ENCODE measurements at places on chromosomes 11 and 22.

DNA sequence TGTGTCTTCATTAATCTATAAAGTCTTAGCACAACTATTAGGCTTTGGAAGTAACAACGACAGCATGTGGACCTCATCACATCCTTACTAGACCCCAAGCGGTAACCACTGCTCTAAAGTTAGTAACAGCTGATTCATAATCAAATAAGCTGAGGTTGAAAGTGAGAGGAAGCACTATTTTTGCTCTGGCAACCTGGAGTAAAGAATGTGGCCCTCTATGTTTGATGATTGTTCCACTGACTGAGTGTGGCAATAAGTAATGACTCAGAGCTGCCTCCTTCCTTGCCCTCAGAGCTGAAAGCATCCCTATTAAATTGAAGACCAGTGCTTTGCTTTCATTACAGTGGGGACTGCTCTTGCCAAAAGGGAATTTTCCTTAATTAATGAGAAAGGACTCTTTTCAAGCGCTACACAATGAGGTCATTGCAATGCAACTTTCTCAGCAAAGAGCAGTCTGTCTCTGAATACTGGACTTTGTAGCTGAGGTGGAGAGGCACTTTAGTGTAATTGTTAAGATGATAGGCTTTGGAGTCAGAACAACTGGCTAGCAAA is 906.1 kb upstream of the RAG2 start:
- DNase-seq: peak; percentile 93

DNA sequence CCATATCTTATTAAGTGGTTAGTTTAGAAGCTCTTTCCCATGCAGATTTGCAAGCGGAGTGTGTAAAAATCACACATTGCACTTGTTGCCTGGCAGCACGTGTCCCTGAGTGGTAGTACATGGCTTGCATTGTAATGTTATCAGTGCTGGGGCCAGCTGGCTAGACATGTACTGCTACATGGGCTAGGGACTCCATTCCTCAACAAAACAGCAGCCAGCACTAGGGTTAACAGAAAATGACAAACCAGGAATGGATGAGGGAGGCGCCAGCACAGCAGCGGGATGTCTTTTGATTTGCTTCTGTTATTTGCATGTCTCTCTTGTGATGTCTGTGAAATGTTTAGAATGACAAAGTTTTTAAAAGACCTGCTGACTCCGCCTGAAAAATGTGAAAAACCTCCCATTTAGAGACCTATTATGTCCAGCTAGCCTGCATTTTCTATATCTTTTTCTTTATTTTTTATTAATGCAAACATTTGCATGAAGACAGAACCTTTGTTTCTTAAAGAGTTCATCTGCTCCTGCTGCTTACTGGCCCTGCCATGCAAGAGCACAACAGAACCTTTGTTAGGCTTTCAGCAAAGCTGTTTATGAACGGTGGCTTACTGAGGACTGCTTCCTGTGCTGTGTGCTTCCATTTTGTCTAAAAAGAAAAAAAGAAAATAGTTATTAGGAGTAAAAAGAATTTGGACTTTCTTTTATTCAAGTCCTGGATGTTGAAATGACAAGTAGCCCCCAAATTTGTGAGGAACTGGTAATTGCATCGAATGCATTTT is 40.7 kb downstream of the CSTPP1 start:
- no peak for DNase-seq

GRCh38 chr11:119520400-119520799 is 97.4 kb upstream of the THY1 start:
- DNase-seq: no peak

GRCh38 chr22:19622061-19622441 is 92.3 kb upstream of the SEPTIN5 start:
- no peak for DNase-seq

DNA sequence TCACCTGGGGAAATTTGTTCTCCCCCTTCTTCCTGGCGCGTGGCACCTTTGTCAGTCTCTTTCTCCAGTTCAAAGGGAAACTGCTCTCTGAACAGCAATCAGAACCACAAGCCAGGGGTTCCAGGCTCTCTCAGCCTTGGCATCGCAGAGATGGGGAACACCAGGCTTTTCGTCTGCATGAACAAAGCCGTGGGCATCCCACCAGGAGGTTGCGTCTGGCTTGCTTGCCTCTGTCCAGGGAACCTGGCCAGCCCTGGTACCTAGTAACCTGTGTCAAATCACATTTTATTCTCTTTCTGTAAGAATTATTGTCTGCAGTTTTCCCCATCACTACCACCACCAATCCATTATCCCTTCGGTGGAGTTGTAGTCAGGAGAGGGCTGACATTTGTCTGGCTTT is 107.0 kb downstream of the WNT7B start:
- DNase-seq: no peak

DNA sequence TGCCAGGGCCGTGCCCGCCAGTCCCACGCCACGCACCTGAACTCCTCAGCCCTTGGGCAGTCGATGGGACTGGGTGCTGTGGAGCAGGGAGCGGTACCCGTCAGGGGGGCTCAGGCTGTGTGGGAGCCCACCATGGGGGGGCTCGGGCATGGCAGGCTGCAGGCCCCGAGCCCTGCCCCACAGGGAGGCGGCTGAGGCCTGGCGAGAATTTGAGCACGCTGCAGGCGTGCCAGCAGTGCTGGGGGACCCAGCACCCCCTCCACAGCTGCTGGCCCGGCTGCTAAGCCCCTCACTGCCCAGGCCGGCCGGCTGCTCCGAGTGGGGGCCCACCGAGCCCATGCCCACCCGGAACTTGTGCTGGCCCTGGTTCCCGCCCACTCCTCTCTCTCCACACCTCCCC is 56.8 kb downstream of the TMPRSS5 start:
- DNase-seq: no peak

GRCh38 chr11:61784506-61784805 is 7.9 kb downstream of the TMEM258 start:
- DNase-seq: no peak

- no peak for DNase-seq
Observed at GRCh38 chr11:122616718-122617117, 38.8 kb upstream of the UBASH3B start.

DNA sequence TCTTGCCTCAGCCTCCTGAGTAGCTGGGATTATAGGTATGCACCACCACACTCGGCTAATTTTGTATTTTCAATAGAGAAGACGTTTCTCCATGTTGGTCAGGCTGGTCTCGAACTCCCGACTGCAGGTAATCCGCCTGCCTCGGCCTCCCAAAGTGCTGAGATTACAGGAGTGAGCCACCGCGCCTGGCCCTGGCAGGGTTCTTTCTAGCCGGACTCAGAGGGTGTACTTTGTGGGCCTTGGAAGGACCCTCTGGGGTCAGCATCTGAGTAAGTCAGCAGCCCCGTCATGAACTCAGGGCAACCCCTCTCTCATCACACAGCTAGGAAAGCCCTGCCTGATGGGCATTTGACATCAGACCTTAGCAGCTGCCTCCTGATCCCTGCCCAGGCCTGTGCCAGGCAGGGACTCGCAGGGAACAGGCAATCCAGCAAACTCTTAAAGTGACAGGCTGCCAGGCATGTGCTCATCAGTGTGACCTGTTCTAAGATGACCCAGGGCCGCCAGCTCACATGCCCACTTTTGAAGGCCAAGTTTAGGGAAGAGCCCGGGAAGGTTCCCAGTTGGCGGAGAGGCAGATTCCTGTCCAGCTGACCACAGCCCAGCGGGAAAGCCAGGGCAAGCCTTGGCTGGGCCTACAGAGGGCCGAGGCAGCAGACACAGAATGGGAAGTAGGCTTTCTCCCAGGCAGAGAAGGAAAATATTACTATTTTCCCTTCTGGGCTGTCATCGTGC is 92.9 kb downstream of the MORC2 start:
- no peak for DNase-seq

- no peak for DNase-seq
Observed at GRCh38 chr22:26053737-26054316, 115.4 kb upstream of the SEZ6L start.

DNA sequence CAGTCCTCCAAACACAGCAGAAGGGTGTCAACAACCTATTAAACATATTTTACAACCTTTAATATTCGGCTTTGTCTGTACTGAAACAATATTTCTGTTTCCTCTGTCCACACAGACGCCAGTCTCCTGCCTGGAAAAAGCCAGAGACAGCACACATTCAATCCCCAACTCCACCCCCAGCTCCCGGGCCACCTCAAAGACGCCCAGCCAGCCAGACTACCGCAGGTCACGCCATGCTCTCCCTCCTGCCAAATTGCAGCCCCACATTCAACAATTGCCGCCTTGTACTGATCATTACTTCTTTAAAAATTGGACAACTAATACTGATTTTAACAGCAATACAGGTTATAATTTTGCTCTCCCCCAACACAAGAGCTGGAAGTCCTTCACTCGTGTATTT is 1.2 kb downstream of the SERGEF start:
- DNase-seq: no peak

GRCh38 chr11:79055856-79056631 is 384.8 kb downstream of the TENM4 start:
- DNase-seq: no peak

DNA sequence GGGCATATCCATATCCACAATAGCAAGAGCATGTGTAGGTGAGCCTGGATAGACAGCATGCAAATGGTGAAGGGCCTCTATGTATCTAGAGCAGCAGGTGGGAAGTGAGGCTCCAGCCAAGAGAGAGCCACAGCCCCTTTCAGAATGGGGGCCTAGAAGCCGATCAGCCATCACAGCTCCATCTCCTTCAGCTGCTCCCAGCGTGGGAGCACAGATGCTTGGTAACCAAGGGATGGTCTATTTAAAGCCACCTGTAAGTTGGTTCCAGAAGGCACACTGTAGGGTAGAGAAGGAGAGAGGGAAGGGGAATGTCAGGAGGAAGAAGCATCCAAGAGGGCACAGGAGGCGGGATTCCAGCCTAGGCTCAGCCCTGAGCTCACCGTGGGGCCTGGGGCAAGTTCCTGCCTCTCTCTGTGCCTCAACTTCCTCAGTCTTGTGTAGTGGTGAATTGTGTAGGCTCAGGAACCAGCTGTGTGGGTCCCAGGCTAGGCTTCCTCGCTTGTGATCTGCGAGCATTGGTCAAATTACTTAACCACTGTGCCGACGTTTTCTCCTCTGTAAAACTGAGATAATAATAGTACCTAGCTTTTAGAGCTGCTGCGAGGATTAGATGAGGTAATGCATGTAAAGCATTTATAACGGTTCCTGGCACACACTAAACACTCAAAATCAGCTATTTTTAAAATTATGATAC is 122.9 kb upstream of the NAV2 start:
- no peak for DNase-seq

GRCh38 chr11:30983143-30983542 is 386.4 kb downstream of the DCDC1 start:
- DNase-seq: no peak
